ENCODE measurements at places on chromosomes 11 and 22. TPM values are rescaled to one million over a fixed set of nuclear protein-coding genes. Genes with fewer than 3 reads are reported as not detected.

SLC25A18 gene
- total RNA-seq: 2.5 TPM

GNAZ gene
- total RNA-seq: 3.1 TPM

APOBEC3H gene
- not detected for total RNA-seq

OR51A2 gene
- total RNA-seq: not detected

DNA sequence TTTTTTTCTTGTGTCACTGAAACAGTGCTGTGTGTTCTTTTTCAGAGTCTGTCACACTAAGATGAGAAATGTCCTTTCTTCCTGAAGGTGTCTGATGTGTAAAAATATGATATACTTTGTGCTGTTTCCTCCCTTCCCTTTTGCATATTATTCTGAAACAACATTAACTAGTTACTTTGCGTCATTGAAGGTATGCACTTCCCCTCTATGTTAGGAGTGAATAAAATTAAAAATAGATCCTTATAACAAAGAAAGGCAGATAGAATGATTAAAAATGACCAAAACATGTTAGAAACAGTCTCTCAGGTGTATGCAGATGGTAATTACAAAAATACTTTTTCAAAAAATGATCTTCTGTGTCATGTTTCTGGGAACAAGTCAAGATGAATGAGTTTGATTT is 1.6 kb upstream of the RAB30 start:
- no peak for DNase-seq
